ENCODE measurements at places on chromosomes 1 and 21.

GRCh38 chr21:17795146-17796036 lies 23.8 kb downstream of the C21orf91 start:
- DNase-seq, result no peak

DNA sequence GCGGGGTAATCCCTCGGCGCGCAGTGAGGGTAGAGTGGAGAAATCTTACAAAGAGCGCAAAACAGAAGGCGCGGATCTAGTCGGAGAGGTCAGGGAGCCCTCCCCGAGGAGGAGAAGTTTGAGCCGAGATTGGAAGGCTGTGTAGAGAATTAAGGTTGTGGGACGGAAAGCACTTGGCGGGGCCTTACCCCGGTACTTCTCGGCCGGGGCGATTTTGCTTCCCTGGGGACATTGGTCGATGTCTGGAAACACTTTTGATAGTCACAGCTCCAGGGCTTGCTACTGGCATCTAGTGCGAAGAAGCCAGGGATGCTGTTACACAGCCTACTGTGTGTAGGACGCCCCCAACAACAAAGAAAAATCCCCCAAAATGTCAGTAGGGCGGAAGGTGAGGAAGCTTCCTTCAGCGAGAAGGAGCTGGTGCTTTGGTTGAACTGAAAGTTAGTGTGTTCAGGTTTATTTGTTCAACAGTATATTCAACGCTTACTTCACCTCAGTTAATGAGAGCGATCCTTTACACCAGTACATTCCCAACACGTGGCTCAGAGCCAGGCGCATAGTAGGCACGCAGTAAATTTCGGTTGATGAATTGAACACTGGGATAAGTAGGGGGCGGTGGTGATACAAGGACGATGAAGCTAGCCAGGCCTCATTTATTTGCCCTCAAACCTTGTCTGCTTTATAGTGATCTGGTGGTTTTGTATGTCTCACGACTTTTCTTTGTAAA lies 807 bp downstream of the CEP85 start:
- DNase-seq, result peak; percentile 8

DNA sequence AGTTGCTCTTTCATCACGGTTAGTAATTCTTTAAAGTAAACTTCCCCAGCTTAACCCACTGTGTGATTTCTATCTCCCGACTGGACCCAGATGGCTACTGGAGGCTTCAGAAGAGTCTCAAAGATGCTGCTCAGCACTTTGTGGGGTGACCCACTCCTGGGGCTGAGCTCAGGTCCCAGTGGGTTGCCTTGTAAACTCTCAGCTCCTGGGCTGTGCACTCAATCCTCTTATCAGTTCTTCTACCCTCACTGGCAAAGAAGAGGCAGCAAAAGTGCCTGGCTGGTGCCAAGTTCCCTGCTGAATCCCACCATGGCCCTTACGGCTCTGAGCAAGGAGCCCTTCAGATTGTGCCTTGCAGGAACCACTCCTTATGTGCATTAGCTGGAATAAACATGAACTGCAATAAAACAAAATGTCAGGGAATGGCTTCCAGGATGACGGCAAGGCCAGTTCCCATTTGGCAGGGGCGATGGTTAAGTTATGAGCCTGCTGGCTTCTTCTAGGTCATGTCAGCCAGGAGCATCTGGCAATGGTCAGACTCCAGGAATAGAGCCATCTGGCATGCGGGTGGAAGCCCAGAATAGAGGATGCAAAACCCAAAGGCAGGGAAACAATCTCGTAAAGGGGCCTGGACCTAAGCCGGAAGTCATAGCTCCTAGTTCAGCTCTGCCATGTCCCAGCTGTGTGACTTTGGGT lies 6.8 kb downstream of the MYOC start:
- no peak for DNase-seq

GRCh38 chr1:168982778-168983177 lies 123.7 kb upstream of the ATP1B1 start:
- no peak for DNase-seq

DNA sequence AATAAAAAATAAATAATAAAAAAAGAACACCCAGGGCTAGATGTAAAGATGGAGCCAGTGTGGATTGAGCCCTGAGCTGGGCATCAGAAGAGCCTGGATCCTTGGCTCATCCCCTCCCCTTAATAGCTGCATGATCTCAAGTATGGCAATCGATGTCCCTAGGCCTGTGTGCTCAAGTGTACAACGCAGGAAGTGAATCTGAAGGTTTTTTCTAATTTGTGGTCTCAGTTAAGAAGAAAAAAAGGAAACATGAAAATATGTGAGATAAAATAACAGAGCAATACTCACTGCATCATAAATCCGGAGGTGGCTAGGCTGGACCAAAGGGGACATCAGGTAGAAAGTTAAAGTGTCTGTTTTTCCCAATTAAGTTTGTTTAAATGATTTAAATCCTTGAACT lies 47.3 kb upstream of the SLC44A3 start:
- no peak for DNase-seq

DNA sequence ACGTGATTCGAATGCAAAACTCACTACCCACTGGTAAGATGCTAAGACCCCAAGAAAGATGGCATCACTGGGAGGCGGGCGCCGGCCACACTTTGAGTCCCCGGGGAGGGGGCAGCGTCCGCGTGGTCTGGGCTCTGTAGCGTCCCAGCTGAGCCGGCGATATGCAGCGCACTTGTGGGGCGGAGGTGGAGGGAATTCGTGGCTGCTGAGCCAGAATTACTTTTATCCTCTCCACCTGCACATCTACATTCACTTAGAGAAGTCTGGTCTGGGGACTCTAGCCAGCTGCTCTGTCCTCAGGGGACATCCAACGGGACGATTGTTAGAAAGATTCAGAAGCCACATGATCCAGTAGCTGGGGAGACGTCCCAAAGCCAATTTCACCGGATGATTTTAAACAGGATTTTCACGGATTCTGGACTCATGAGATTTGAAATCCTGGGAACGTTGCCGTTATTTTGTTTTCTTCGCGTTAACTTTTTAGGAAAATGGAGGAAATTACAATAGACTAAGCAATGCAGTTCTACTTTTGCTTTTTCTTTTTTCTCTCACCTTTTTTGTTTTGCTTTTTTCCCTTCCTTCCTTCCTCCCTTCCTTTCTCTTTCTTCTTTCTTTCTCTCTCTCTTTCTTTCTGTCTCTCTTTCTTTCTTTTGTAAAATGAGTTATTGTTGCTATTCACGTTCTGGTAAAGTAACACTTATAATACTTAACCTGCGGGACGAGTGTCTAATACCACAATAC lies 1.3 kb downstream of the JAM2 start:
- DNase-seq, result peak; percentile 18

DNA sequence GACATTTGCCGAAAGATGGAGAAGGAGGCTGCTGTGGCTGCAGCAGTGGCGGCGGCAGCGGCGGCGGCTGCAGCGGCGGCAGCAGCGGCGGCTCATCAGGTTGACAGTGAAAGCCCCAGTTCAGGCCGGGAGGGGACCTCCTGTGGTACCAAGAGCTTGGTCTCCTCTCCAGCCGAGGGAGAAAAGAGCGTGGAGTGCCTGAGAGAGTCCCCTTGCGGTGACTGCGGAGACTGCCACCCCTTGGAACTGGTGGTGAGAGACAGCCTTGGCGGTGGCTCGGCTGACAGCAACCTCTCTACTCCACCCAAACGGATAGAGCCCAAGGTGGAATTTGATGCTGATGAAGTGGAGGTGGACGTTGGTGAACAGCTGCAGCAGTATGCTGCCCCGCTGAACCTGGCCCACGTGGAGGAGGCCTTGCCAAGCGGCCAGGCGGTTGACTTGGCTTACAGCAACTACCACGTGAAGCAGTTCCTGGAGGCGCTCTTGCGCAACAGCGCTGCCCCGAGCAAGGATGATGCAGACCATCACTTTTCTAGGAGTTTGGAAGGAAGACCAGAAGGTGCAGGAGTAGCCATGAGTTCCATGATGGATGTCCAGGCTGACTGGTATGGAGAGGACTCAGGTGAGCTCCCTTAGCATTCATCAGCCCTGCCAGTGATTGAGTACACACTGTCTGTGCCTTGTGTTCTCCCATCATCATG lies 6.3 kb downstream of the ZBTB8B start:
- DNase-seq, result no peak

GRCh38 chr1:40984531-40984930 lies 5.0 kb downstream of the CTPS1 start:
- DNase-seq, result no peak

- DNase-seq, result no peak
These were observed 5.6 kb downstream of the RNF2 start for GRCh38 chr1:185050823-185051451.

DNA sequence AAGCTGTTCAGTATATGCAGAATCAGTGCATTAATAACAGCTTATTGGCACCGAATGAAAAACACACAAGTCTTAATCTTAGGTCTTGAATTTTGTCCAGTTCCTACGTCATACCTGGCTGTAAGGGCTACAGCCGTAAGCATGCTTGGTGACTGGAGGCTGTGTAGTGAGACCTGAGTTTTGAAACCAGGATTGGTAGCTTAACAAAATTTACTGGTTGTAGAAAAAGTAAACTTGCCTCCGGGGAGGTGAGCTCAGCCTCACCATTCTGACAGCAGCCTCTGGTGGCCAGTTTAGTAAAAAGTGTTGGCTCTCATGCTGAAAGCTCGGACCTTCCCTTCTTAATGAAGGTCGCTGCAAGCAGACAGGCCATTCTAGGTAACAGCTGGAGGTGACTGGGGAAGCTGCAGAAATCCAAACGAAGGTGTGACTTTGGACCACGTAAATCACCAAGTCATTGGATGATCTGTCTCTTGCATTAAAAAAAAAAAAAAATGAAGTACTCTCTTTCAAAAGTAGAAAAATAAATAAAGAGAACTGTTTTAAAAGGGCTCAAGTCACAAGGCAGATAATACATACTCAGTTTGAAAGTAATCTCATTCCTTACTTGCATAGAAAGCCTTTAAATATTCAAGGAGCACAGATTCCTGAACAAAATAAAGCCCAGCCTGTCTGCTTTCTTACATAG lies 48.9 kb downstream of the HLCS start:
- peak; percentile 44 for DNase-seq

DNA sequence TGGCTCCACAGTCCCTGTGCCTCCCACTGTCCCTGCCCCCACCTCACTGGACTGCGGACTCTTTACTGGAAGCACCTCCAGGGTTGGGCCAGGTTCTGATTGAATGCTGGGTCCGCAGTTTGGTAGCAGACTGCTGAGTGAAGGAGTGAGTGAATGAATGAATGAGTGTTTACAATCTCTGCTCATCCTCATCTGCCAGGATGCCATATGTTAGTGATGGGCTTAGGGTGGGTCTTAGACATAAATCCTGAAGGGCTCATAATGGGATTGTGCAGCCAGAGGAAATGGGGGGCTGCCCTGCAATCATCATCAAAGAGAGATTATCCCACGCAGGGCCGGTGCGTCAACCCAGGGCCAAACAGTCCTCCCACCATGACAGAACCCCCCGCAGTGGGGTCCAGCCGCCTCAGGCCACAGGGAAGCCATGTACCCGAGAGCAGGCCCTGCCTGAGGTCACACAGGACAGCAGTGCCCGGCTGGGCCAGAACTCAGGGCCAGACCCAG lies 26.1 kb downstream of the SLC1A7 start:
- no peak for DNase-seq

GRCh38 chr1:29145739-29146437 lies 22.2 kb upstream of the TMEM200B start:
- DNase-seq, result peak; percentile 10

GRCh38 chr1:27070390-27071048 lies 57.9 kb upstream of the TENT5B start:
- DNase-seq, result no peak

GRCh38 chr1:27563591-27564471 lies 40.1 kb downstream of the AHDC1 start:
- no peak for DNase-seq

DNA sequence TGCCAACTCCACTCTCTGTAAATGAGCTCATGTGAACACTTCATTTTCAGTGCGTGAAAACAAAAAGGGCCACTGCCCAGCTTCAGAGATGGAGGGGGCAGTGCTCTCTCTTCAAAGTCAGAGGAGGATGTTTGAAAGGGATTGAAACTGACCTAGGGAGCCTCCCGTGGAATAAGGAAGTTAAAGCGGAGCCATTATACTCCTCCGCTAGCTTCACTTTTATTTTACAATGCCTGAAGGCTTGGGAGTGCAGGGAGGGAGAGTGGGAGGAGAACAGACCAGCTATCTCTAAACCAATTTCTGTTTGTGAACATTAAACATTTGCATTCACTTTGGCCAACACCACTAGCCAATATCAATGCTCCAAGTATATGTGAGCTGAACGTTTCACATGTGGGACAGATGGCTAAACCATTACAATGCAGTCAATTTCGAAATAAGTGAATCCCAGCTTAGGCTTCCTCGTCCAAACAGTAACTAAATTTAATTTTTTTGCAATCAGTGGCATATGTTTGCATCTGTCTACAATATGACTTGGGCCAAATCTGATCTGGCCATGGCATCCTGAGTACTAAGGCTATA lies 126.9 kb downstream of the ESRRG start:
- no peak for DNase-seq

- no peak for DNase-seq
These were observed 29.4 kb downstream of the QSOX1 start for GRCh38 chr1:180184041-180184440.

- DNase-seq, result no peak
These were observed 137.9 kb downstream of the TNFSF18 start for GRCh38 chr1:172912765-172913260.

- DNase-seq, result peak; percentile 60
These were observed 6.0 kb upstream of the CITED4 start for GRCh38 chr1:40868051-40868723.

DNA sequence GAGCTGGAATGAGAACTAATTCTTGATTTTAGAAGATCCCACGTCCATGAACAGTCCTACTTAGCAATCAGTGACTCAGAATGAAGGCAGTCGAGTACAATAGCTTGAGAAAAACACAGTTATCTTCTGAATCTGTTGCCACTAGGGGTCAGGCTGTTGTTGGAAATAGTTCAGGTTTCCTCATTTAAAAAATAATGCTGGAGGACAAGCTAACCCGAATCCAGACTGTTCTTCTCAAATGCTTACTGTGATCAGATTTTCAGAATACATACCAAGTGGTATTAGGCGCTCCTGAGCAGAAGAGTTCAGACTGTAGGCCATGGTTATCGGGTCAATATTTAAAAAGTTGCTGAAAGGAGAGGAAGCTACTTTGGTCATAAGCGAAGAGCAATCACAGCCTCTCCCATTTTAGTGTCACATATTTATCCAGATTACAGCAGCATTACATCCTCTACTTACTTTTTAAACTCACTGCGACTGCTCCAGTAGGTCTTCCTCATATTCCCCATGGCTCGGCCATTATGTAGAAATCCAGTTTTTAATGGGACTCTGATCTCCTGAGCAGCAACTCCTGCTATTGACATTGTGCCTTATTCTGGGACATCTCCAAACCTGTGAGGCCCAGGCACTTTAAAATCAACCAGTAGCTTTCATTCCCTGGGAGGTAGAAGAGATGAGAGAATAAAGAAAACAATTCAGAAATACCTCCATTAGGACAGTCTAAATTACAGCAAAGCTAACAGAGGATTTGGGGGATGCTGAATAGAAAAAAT lies 10.9 kb downstream of the ERRFI1 start:
- peak; percentile 75 for DNase-seq

- no peak for DNase-seq
These were observed 39.9 kb upstream of the POFUT2 start for GRCh38 chr21:45327441-45328197.

DNA sequence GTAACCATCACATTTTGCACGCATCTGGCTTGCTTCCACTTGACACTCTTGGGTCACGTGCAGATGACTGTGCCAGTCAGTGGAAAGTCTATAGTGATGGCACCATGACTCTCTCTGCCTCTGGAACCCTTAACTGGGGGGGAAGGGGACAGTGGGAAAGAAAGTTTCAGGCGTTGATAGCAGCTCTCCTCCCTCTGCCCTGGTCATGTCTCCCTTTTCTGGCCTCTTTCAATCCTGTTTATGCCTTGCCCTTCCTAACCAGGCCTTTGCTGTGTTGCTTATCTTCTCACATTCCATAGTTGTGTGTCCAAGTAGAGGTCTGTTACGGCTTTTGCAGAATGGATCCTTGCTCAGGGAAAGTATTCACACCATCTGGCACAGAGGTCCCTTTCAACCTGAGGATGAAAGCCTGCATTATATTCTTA lies 93.5 kb downstream of the NRDC start:
- no peak for DNase-seq

All from A172 (cell line).